ENCODE measurements at places on chromosomes 7 and 10.
A peak's percentile ranks its signal among the peaks of the same experiment; 100 is the strongest.

DNA sequence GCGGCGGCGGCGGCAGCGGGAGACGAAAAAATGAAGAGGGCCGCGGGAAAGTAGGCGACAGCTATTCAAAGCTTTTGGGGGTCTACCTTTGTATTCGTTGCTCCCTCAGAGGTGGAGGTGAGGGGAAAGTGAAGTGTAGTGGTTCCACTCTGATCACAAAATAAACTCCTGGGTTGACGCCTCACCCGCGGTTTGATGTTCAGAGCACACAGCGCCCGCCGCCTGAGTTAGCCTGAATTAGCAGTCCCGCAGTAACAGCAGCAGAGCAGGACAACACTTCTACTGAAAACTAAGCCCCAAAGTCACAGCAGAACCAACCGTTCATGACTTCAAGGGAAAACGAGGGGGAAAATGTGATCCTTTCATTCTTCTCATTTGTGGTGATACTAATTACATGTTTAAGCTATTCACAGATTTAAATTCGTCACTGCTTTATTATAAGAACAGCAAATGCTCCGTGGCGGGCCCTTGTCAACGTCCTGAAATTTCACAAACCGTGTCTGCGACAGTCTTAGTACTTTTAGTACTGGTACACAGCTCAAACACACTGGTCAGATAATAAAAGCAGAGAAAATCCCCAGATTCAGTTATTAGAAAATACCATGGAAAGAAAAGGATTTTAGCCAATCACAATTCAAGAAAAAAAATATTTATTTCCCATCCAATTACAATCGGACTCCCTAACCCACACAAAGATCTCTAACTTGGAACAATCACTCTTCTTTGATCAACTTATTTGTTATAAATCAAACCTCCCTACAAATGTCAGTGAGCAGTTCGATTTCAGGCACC, 563 bp upstream of the JMJD1C start:
- DNase-seq: no peak

DNA sequence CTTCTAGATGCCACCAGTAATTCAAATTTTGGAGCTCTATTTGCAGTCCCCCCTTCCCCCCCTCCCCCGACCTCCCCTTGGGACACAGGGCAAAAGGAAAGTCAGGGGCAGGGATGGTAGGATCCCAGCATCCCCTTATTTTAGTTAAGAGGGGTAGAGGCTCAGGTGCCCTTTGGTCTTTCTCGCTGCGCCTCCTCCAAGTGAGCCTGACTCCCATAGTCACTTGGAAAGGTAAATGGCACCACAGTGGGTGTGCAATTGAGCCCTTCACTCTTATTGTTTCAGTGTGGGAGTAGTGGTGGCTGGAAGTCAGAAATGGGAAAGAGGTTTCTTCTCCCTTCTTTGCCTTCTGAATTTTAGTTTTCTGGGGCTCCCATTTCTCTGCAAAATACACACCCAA, 8.2 kb upstream of the FEZF1 start:
- no peak for DNase-seq

DNA sequence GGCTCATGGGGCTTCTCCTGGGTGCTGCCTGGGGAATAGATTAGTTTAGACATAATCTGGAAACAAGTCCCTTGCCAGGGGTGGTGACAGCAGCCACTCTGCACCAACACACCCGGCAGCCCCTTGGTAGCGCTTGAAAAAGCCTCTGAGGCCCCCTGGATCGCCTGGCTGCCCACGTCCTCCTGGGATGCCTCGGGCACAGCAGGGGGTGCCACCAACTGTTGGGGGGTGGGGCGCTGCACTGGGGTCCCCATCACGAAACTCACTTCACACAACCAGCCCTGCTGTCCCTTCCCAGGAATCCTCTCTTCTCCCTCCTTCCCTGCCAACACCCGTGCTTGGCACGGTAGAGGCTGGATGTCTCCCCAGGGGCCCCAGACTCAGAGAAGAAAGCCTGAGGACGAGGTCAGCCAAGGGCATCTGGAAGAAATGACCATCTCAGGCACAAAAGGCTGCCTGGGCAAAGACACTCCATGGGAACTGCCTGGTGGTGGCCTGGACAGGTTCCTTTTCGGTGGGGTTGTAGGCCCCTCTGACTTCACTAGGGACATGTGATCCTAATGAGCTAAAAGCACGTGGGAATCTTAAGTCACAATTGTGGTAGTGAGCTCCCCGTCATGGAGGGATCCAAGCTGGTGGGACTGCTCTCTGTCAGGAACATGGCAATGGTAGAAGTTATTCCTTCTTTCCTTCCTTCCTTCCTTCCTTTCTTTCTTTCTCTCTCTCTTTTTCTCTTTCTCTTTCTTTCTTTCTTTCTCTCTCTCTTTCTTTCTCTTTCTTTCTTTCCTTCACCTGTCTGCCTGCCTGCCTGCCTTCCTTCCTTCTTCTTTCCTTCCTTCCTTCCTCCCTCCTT, 11.3 kb downstream of the TMEM270 start:
- DNase-seq: no peak

- no peak for DNase-seq
Observed at GRCh38 chr7:4077980-4078379, 604.1 kb upstream of the FOXK1 start.

DNA sequence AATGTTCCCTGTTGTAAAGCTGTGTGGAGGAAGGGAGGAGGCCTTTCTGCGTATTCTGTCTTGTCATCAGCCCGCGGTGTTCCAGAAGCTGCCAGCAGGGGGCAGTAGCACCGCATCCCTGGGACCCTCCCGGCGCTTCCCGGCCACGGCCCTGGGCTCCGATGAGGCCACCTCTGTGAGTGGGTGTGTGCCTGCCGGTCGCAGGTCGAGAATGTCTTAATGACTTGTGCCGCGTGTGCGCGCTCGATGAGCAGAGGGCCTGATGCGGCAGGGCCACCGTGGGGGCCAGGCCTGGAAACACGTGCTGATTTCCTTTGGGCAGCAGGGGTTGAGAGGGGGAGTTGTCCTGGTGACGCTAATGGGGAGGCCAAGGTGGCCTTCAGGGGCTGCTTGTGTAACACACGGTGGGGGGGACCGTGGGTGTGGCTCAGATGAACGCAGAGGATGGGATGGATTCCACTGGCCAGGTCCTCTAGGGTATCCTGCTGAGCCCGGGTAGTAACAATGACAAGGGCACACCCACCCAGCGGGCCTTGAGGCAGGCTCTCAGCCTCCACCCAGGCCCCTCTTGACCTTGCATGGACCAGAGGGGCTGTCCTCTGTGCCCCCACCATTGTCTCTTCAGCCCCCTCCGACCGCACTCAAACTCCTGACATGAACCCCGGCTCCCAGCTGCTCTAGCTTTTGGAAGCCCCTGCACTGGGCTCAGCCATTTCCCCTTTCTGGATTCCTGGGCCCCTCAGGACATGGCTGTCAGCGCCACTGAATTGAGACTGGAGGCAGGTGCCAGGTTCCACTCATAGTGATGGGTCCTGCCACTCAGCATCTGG, 135.9 kb upstream of the PODXL start:
- DNase-seq: peak; percentile 91

GRCh38 chr10:69851306-69851705, 49.6 kb downstream of the COL13A1 start:
- DNase-seq: no peak

- DNase-seq: no peak
Observed at GRCh38 chr10:5959142-5959541, 18.2 kb downstream of the IL15RA start.

DNA sequence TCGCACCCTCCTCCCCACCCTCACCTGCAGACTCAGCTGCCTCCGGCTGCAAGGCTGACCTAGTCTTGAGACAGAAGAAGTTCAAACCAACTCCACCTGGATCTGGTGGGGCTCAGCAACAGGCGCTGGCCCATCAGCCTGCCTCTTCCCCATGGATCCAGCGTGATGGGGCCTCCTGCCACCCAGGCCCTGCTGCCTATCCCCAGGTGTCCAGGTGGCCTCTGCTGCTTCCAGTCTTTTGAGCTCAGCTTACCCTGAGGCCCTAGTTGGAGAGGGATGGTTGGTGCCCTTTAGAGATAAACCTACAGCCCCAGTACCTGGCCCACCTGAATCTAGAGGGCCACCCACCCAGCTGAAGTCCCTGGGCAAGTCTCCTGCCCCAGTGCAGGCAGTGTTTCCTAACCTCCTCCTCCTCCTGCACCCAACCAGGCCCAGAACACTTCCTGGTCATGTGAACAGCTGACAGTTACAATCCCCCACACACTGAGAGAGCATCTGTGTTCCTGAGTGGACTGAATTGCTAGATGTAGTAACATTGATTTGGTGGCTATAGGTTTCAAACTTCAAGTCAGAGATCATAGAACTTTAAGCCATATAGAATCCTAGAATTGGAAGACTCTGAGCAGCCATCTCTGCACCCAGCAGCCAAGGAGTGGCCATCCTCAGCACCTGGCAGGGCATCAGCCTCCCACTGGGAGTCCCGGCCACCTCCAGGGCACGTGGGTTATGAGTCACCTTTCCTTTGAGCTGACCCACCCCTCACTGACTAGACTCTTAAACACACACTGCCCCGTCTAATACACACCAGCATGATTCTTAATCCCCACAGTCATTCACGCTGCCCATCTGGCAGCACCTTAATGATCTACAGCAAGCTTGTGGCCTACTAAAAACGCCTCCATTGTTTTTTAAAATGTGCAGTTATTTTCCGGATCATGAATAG, 51.9 kb downstream of the ALOX5 start:
- no peak for DNase-seq

- DNase-seq: no peak
Observed at GRCh38 chr7:33627741-33628140, 277.6 kb upstream of the BMPER start.

DNA sequence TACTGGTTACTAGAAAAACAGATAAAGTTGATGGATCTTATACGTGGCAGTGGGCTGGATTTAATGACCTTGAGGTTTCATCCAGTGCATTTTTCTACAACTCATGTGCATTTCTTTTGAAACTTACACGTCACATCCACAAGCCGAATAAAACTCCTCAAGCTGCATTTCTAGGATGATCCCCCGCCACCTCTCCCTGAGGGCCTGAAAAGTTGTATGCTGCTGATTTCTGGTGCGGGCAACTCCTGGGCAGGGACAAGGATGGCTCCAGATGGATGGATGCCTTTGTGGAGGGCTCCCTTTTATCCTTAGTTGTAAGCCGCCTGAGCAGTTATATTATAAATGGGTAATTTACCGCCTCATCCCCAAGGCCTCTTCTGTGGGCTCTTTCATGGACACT, 1091.1 kb downstream of the LRMDA start:
- peak; percentile 26 for DNase-seq

GRCh38 chr7:147779949-147780348, 810.6 kb upstream of the C7orf33 start:
- DNase-seq: no peak

DNA sequence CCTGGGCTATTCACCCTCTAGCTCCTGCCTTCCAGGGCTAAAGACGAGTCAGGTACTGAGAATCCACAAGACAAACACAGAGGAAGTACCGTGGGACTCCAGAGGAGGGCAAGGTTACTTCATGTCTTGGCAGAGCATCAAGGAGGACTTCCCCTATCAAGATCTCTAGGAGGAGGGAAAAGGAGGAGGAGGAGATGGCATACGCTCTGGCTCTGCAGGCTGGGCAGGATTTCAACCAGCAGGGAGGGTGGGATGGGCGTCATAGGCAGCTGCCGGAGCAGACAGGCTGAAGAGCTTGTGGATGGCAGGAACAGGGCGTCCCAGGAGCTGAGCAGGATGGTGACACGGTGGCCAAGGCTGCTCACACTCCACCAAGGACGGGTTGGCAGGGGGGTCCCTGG, 21.3 kb downstream of the MDH2 start:
- no peak for DNase-seq

DNA sequence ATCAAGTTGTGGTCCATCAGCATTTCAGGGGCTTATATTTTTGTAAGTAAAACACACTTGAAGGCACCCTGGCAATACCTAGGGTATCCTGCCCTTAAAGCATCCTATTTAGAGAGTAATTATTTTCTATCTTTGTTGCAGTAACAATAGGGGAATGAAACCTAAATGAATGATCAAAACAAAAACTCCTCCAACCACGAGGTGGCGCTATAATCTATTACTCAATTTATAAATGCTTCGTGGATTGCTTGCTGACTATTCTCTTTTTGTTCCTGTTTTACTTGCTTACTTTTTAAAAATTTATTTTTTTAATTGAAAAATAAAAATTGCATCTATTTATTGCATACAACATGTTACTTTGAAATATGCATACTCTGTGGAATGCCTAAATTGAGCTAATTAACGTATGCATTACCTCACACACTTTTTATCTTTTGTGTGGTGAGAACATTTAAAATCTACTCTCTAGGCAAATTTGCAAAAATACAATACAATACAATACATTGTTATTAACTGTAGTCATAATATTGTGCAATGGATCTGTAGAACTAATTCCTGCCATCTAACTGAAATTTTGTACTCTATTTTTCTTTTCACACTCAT, 147.7 kb upstream of the BMPER start:
- peak; percentile 25 for DNase-seq

GRCh38 chr7:24336461-24336860, 52.5 kb downstream of the NPY start:
- DNase-seq: no peak

DNA sequence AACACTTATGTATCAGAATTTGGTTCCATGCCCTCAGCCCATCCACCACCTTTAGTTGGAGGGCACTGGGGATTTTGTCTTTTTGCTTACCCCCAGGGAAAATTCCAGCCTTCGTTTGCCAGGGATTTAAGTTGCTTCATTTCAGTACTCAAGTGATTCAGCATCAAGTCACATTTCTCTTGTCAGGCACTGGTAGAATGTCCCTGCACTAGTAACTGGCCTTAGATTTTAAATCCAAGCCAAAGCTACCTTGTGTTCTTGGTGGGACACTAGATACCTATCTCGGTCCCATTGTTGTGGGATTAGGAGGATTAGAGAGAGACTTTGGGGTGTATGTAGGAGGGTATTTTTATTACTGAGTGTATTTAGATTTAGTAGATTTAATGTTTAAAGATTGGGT, 613.1 kb downstream of the SUGCT start:
- no peak for DNase-seq

GRCh38 chr10:18066947-18067346, 73.3 kb upstream of the CACNB2 start:
- DNase-seq: no peak

DNA sequence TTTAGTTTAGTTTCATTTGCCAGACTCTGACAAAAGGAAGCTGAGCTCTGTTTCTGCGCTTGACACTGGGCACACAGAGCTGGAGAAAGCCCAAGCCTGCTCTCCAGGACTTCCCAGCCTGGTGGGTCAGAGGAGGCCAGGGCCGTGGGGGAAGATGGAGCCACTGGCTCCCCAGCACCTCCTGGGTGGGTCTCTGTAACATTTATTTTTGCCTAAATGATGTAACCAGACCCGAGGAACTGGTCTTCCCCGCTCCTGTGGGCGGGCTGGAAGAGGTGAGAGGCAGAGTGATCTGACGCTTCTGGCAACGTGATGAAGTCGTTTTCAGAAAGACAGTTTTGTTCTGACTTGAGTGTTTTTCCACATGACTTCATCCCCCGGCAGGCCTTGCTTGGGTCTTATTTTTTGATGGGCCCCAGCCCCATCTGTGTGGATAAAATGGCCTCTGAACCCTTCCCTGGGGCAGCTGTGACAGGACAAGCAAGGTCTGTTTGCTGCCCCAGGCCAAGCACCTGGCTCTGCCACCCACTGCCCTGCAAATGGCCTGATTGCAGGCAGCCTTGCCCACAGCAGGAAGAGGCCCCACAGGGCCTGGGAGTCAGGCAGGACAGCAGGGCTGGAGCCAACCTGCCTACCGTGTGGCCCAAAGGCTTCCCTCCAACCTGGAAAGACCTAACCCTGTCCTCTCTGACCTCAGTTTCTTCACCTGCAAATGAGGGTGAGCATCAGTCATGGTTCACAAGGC, 304.9 kb upstream of the ZMIZ1 start:
- DNase-seq: no peak
